ENCODE measurements at places on chromosomes 3 and 15.

- no peak for DNase-seq
Observed at GRCh38 chr3:129615751-129616281, 9.3 kb upstream of the PLXND1 start.

GRCh38 chr3:32684029-32684799 lies 774 bp upstream of the CNOT10 start:
- DNase-seq = no peak

GRCh38 chr15:68795298-68795848 lies 25.3 kb downstream of the ANP32A start:
- DNase-seq = peak; percentile 30

DNA sequence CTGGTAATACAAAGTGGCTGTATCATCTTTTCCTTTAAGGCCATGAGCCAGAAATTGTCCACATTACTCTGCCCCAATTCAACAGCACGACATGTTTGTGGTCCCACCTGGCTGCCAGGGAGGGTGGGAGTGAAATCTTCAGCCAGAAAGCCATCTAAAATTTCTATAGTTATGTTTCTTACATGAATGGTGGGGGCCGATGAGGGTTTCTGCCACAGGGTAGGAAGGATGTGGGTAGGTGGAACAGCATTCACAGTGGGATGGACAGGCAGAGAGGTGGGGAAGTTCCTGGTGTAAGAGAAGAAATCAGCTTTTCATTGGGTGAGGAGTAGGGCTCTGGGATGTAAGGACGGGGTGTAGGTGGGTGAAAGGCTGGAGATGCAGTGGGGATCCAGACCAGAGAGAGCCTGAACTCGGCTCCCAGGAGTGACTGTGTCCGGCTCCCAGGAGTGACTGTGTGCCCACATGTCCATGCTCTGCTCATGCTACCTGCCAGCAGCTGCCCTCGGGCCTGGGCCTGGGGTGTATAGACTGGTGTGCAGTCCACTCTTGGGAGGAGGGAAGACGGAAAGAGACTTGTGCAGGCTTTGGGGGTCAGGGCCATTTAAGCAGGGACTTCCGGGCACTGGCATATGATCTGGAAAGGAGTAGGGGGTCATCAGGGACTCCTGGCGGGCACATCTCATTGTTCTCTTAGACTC lies 3.8 kb upstream of the FBLN2 start:
- DNase-seq = no peak

DNA sequence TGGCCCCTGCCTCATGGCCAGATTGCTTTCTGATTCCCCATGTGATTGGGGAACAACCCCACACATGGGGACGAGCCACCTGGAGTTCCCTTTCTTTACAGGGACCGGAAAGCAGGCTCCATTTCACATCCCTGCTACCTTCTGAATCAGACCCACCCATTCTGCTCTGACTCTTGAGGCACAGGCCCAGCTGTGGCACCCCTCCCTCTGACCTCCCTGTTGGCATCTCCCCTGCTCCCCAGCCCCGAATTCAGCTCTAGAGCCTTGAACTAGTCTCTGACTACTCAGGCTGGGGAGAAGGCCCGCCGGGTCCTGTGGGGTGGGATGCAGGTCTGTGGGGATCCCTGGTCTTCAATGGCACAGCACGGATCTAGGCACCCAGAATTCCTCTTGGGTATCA lies 12.1 kb downstream of the FAM3D start:
- no peak for DNase-seq

GRCh38 chr3:46881596-46882376 lies 4.3 kb downstream of the PTH1R start:
- no peak for DNase-seq

- no peak for DNase-seq
Observed at GRCh38 chr3:8980756-8981257, 17.5 kb upstream of the RAD18 start.

- DNase-seq = no peak
Observed at GRCh38 chr3:186962445-186962844, 32.1 kb downstream of the ST6GAL1 start.

GRCh38 chr3:3316521-3316920 lies 137.0 kb upstream of the CRBN start:
- no peak for DNase-seq

- no peak for DNase-seq
Observed at GRCh38 chr3:150412561-150413231, 4.6 kb downstream of the TSC22D2 start.

GRCh38 chr3:66338927-66339326 lies 118.1 kb downstream of the SLC25A26 start:
- no peak for DNase-seq

- no peak for DNase-seq
Observed at GRCh38 chr15:68083463-68083862, 29.3 kb downstream of the PIAS1 start.

GRCh38 chr3:141575879-141576743 lies 89.3 kb downstream of the RASA2 start:
- no peak for DNase-seq

DNA sequence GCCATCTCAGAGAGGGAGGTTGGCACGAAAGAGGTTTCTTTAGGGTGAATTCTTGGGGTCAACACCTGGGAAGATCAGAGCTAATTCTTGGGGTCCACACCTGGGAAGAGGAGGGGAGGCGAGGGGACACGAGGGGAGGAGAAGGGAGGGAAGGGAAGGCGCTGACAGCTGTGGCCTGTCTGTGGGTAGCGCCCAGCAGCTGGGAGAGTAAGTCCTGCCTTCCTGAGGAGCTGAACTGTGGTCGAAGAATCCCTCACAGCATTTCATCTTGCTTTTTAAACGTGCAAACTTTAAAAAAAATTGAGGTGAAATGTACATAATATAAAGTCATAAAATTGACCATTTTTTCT lies 63.2 kb upstream of the CGNL1 start:
- DNase-seq = no peak

GRCh38 chr15:70420086-70420947 lies 322.6 kb upstream of the TLE3 start:
- DNase-seq = no peak

- DNase-seq = no peak
Observed at GRCh38 chr3:138338811-138339210, 9.2 kb upstream of the NME9 start.

GRCh38 chr3:23159929-23160328 lies 43.2 kb upstream of the UBE2E2 start:
- DNase-seq = no peak

DNA sequence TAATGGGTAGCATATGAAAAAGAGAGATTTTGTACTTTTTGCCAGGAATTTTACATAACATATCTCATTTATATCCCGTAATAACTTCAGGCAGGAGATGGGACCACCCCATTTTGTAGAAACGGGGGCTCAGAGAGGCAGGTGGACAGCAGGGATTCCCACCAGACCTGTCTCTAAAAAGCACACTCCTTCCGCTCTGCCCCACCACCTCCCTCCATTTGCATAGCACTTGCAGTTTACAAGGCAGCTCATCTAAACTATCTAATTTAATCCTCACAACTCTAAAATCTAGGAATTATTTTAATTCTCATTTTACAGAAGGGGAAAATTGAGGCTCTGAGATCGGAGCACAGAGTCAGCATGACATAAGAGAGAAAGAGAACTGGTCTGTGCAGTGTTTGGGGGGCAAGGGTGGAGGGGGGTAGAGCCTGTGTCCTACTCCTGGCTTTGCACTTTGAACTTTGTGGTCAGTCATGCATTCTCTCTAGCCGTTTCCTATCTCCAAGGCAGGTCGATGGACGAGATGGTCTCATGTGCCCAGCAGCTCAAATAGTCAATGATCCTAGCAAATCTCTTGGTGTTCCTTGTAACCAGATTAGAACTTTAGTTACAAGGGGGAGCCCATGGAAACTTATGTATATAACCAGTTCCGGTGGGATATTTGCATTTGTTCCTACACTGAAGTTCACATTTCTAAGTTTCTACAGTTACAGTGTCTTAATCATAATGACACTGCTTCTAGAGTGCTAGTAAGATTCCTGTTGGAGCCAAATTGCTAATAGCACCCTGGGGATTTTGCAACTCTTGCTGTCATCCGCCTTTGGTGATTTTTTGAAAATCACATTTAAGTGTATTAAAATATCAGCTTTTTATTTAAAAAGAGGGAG lies 18.6 kb downstream of the CRYGS start:
- no peak for DNase-seq

GRCh38 chr15:75751891-75752290 lies 39.2 kb upstream of the CSPG4 start:
- DNase-seq = no peak

- no peak for DNase-seq
Observed at GRCh38 chr3:172478116-172478515, 29.9 kb upstream of the GHSR start.

GRCh38 chr15:59178151-59178695 lies 28.4 kb upstream of the LDHAL6B start:
- no peak for DNase-seq

DNA sequence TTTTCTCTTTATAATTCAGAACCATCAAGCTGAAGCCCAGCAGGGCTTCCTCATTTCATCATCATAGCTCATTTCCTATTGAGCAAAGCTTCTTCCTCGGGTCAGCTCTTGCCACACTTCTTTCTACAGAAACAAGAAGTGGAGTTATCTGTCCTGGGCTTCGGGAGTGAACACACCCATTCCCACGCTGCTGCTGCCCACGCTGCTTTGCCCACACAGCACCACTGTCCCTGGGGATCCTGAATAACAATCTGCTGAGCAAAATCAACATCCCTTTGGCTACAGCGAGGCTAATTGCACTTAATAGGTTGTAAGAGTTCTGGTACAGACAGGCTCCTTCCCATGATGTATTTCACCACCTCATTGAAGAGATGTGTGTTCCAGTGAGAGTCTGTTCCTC lies 23.7 kb downstream of the CEP19 start:
- DNase-seq = no peak

- no peak for DNase-seq
Observed at GRCh38 chr3:59318881-59319280, 269.1 kb upstream of the CFAP20DC start.

All from stimulated activated CD8-positive, alpha-beta memory T cell treated with anti-CD3 and anti-CD28 coated beads, Interleukin-15, amount 100 ng/mL, for 1 hour (primary cell).